ENCODE measurements at places on chromosomes 2 and 18.

DNA sequence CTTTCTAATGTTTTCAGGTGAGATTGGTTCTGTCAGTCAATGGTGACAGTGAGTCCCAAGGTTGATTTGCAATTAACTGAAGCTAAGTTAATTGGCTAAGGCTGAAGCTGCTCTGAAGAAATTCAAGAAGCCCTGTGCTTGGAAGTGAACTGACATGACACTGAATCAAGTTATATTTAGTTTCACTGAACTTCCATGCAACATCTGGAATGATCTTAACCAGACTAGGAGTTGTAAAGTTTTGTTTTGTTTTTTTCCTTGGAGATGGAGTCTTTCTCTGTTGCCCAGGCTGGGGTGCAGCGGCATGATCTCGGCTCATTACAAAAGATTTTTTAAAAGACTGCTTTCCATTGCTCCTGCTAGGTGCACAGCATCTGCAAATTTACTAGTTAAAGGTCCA, 11.4 kb downstream of the SERPINB5 start:
- no peak for DNase-seq

- no peak for DNase-seq
Observed at GRCh38 chr2:229578052-229578846, 136.1 kb downstream of the DNER start.

GRCh38 chr2:85813211-85813981, 59.6 kb downstream of the ATOH8 start:
- DNase-seq = no peak

DNA sequence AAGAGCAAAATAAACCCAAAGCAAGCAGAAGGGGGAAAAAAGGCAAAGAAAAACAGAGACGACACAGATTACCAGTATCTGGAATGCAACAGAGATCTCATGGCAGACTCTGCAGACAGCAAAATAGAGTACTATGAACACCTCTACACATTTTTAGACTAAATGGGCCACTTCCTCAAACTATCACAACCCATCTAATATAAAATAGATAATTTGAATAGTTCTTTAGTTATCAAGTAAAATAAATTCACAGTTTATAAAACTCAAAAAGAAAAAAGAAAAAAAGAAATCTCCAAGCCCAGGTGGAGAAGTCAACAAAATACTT, 16.6 kb downstream of the SESTD1 start:
- no peak for DNase-seq

DNA sequence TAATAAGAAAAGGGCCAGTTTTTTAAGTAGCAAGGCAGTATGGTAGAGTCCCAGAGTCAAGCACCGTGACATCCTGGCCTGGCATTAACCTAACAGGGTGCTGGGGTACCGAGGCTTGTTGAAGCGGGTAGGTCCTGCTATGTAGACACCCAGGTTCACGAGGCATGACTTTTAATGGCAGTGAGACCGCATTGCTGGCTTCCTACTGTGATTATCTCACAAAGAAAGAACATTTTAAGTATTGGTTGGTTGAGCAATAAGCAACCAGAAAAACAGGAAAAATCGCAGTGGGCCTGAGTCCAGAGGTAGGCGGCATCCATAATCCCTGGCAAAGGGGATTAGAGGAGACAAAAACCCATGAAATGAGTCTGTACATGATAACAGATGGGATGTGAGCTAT, 927.9 kb upstream of the ACVR2A start:
- DNase-seq = no peak

- no peak for DNase-seq
Observed at GRCh38 chr2:48328942-48329723, 200.8 kb upstream of the STON1 start.

- no peak for DNase-seq
Observed at GRCh38 chr18:54641734-54642133, 50.7 kb downstream of the DYNAP start.

- DNase-seq = no peak
Observed at GRCh38 chr18:46431522-46432171, 225.4 kb downstream of the LOXHD1 start.

GRCh38 chr2:218067523-218067922, 1.5 kb upstream of the RUFY4 start:
- DNase-seq = no peak

- no peak for DNase-seq
Observed at GRCh38 chr18:62919109-62919838, 203.9 kb downstream of the PHLPP1 start.

GRCh38 chr18:32351032-32351431, 119.7 kb downstream of the GAREM1 start:
- DNase-seq = no peak
